ENCODE measurements at places on chromosomes 3 and 15.

DNA sequence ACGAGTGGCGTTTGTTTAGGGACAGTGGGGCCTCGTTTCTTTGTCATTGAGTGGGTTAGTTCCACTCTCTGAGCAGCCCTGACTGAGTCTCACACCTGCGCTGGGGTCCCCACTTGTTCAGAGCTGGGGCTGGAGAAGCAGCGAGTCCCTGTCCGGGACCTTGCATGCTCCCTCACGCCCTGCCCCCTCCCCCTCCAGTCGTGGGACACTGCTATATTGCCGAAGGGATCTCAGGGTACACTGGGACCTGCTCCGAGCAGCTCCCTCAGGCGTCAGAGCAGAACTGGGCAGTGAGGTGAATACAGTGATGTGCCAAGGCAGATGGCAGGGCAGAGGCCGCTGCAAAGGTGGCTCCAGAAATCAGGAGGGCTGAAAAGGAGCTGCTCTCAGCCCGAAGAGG, 59.9 kb upstream of the KLF13 start:
- no peak for DNase-seq

- no peak for DNase-seq
Observed at GRCh38 chr3:166351461-166351860, 514.2 kb upstream of the BCHE start.

GRCh38 chr15:95439922-95440376, 890.6 kb upstream of the NR2F2 start:
- no peak for DNase-seq

GRCh38 chr3:79253271-79253670, 514.5 kb downstream of the ROBO1 start:
- no peak for DNase-seq

DNA sequence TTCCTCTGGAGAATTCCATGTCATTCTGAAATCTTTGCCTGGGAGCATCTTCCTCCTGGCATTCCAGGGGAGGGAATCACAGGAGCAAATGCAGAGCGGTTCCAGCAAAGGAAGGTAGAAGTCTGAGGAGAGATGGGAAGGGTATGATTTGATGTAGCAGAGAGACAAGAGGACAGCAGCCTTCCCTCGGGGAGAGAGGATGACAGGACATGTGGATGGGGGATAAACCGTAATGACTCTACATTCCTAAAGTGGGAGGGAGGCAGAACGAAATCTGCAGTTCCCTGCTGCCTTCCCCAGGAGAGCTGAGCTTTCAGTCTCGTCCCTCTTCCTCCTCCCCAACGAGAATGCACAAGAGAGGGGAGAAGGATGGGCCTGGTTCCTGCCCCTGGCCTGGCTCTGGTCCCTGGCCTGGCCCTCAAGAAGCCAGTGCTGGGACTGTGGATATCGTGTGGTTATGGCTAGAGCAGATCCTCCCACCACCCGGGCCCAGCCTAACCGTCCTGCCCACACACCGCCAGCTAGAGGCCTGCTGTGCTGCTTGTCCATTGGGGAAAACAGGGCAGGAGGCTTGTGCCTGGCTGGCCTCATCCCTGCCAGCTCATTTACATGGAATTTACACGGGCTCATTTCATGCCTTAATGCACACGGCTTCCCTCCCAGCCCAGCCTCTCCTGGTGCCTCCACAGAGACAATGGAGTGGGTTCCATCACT, 26.6 kb downstream of the SEMA7A start:
- DNase-seq: no peak

- no peak for DNase-seq
Observed at GRCh38 chr15:28998511-28998910, 112.7 kb downstream of the APBA2 start.

GRCh38 chr3:146469150-146470017, at the start of gene PLSCR2:
PLSCR2 (minus strand) TSS chr3:146469561; CDS start chr3:146459904, 9,657 bp downstream.
- peak; percentile 56 for DNase-seq

DNA sequence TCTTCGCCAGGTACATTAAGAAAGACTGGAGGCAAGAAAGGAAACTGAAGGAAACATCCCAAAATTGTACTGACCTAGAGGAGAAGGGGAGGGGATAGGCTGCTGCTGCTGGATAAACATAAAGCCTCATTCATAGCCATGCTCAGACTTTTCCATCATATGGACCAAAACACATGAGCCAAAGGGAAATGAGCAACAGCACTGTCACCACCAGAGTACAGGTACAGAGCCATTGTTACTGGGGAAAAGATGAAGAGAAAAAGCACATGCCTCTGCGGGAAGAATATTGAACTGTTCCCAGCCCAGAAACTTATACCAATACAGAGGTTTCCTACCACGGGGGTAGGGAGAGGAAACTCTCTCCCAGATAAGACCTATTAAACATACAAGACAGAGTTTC, 861.9 kb downstream of the NTRK3 start:
- DNase-seq: no peak

DNA sequence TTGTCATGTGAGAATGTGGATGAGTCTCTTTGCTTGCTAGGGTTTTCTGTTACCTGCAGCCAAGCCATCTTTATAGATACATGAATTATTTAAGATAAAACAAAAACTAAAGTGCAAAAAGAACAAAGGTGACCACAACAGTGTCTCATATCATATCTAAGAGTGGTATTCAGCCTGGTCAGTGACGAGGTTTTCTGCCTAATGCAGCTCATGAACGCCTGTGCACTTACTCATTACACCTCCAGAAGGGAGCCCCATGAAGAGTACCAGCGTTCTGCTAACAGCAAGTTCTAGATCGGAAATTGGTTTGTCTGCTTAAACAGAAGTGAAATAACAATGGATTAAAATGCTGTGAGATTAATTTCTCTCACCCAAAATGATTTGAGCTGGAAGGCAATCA, 19.2 kb downstream of the PXYLP1 start:
- no peak for DNase-seq

- DNase-seq: no peak
Observed at GRCh38 chr3:49724586-49724985, 835 bp upstream of the GMPPB start.

DNA sequence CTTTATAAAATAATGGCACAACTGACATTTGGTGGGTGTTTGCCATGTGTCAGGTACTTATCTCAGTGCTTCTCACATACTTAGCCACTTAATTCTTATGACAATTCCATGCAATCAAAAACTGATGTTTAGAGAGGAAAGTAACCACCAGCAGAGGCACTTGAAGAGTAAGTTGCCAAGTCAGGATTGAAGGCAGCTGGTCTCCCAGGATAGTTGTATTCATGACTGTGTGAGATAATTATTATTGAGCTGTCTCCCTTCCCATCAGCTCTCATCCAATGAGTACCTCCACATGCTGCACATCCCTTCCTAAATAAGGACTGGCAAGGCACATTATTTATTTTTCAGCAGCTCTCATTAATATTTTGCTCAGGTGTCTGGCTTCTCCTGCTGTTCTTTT, 4.8 kb downstream of the VEPH1 start:
- no peak for DNase-seq

DNA sequence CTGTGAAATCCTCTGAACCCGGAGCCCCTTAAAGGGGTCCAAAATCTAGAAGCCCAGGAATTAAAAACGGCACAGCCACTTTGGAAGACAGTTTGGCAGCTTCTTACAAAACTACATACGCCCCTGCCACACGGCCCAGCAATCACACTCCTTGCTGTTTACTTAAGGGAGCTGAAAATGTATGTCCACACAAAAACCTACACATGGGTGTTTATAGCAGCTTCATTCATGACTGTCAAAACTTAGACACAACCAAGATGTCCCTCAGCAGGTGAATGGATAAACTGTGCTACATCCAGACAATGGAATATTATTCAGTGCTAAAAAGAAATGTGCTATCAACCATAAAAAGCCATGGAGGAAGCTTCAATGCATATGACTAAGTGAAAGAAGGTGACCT, 162.5 kb downstream of the NUP210 start:
- no peak for DNase-seq

DNA sequence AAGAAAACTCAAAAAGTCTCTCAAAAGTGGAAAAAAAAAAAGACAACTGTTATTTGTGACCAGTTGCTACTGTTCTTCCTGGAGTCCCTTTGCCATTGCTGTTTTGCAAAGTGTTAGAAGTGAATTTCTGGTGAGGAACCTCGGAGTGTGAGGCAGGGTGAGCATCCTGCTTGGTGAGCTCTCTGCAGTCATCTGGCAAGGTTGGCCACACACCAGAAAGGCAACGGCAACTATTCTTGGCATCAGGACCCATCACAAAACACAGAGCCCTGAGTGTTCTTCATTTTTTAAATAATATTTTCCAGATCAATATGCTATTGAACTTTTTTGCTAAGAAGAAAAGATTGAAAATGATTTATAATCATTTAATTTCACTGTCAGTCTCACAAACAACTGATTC, 60.7 kb downstream of the CGNL1 start:
- DNase-seq: no peak

DNA sequence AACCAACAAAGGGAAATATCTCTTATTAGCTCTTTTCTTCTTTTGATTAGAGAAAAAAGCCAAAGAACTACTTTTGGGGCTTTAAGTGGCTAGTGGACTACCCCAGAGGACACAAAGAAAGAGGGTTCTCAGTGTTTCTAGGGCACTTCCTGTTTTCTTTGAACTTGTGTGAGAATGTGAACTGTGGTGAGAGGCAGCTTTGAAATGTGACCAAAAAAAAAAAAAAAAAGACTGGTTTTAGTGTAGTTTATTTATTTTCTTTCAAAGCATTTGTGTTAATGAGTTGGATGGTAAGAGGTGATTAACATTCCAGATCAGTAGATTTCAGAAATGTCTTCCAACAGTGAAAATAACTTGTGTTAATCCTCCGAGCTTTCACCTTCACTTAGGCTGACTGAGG, 32.4 kb downstream of the SELENOT start:
- DNase-seq: no peak

Measured in hematopoietic multipotent progenitor cell treated with erythropoietin and hydrocortisone succinate and interleukin-3 and kit ligand, for 15 days (in vitro differentiated cells).